HS-27A (cell line): ENCODE measurements at places on chromosomes 7 and 10.

- no peak for DNase-seq
These were observed 68.2 kb downstream of the ELAPOR2 start for GRCh38 chr7:86991093-86991769.

GRCh38 chr10:69460576-69461242, 9.4 kb downstream of the TSPAN15 start:
- DNase-seq, result no peak

GRCh38 chr10:124129471-124129870, 36.1 kb upstream of the CHST15 start:
- no peak for DNase-seq

DNA sequence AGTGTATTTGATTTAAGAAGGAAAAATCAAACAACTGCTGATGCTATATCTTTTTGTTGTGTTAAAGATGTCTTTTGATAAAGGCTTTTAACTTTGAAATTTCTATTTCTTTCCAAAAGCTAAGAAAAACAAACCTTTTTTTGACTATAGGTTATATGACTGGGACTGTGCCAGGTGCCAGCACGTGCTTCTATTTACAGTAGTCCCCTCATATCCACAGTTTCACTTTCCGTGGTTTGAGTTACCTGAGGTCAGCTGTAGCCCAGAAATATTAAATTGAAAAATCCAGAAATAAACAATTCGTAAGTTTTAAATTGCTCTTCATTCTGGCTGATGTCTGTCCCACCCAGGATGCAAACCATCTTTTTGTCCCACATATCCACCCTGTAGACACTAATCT, 104.3 kb downstream of the BBS9 start:
- no peak for DNase-seq

- DNase-seq, result no peak
These were observed 20.2 kb upstream of the FOXK1 start for GRCh38 chr7:4661871-4662270.

DNA sequence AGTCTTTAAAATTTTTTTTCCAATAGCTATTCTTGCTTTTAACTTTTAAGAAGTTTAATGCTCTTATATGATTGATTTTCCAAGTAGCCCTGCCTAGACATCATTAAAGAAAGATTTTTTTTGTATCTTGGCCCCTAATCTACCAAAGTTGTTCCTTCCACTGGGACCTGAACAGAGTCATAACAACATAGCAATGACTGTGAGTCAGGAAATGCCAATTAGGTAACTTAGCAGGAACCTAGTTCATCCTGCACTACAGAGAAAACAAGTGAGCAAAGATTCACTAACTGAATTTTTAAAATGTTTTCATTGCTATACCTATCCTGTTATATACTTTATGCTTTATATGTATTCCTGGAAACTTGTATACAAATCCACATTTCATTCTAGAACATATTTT, 284.7 kb downstream of the BICC1 start:
- DNase-seq, result no peak

DNA sequence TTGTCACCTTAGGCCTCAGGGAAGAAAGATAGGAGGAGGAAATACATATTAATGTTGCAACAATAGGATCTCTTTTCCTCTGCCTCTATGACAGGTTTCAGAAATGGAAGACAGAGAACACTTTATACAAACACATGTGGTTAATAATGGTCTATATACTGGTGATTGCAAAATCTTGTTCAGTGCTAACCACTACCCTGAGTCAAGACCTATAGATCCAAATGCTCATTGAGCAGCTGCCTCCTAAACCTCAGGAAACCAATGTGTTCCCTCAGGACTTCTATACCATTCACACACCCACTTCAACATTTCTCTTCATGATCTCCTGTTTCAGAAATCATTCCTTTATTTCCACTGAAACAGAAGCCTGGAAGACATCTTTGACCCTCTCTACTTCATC, 32.5 kb upstream of the VWDE start:
- DNase-seq, result no peak

GRCh38 chr10:78296785-78297184, 263.1 kb downstream of the RPS24 start:
- DNase-seq, result no peak

DNA sequence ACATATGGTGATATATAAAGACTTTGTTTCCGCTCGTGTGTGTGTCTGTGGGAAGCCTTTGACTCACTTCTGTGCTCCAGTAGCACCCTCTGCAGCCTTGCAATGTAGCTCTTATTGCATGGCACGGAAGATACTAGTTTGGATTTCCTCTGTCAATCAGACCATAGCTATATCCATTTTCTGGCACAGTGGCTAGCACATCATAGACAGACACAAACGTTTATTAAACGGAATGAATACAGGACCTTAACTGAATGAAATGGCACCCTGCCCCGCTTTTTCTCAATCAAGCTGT, 124.0 kb upstream of the PTPN20 start:
- DNase-seq, result no peak

DNA sequence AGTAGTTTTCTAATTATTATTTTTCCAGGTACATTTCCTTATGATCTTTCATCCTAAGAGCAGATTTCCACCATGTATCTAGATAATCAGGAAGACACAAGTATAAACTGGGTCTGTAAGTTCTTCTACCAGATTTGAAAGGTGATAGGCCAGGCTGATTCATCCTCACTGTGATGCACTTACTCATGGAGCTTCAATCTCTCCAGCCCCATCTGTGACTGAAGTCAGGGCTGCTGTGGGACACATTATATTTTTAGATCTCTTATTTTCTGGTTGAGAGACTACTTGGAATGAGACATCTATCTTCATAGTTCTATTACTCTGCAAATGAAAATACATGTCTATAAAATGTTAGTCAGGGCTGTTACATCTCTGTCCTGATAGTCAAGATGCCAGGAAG, 85.5 kb upstream of the SLC25A13 start:
- no peak for DNase-seq
